Diencephalon (tissue), 1 donor: ENCODE measurements at places on chromosomes 5 and 9. TPM values are rescaled to one million over a fixed set of nuclear protein-coding genes. Genes with fewer than 3 reads are reported as not detected.

The OR1L8 gene
- total RNA-seq = not detected

The PIP5KL1 gene
- 11.5 TPM for total RNA-seq

The GFI1B gene
- 0.23 TPM for total RNA-seq

The CAVIN4 gene
- total RNA-seq = 8.8 TPM

The SOHLH1 gene
- total RNA-seq = not detected

The MZB1 gene
- not detected for total RNA-seq

The SLC36A2 gene
- not detected for total RNA-seq

The DAP gene
- total RNA-seq = 12.9 TPM

The PWWP2A gene
- total RNA-seq = 49.4 TPM

The CCL19 gene
- total RNA-seq = not detected

The DPYSL3 gene
- 884 TPM for total RNA-seq

The C5orf52 gene
- total RNA-seq = not detected

The SEMA4D gene
- 24.7 TPM for total RNA-seq

The EPB41L4A gene
- total RNA-seq = 51.2 TPM

The DAB2 gene
- 11.5 TPM for total RNA-seq

The SHROOM1 gene
- 2.3 TPM for total RNA-seq
